Karpas-422 (cell line): ENCODE measurements at places on chromosomes 2 and 18. TPM values are rescaled to one million over a fixed set of nuclear protein-coding genes. Genes with fewer than 3 reads are reported as not detected.

DNA sequence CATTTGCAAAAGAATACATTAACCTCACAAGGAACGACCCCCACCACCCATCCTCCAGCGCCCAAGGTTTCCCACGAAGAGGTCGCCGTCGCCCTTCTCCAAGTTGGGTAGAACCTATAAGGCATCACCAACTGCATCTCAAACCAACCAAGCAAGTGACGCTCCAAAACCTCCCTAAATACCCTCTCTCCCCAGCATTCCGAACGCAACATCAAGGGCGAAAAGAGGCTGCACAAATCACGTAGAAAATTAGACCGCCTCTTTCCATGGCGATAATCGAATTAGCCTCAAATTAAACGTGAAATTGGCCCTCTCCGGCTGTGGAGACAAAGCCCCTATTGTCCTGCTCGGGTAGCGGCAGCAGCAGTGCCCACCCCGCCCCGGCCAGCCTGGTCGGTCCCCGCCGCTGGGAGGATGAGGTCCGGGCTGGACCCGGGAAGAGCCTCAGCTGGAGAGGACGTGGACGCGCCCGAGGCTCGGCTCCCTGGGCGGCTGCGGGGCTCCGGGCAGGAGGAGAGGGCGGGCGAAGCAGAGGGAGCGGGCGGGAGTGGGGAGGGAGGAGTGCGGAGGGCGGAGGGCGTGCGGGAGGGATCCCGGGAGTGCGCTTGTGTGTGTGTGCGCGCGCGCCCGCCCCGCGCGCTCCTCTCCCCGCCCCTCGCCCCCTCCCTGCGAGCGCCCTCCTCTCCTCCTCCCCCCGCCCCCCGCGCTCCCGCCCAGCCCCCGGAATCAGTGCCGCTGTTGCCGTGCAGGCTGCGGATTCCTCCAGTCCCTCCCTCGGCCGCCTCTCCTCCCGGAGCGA is at the start of gene SPTBN1:
TSS of gene SPTBN1 (plus strand) at position 765 of the 799 bp plus-strand sequence. CDS start 70,092 bp downstream, outside the sequence.
- DNase-seq, result peak; percentile 67

DNA sequence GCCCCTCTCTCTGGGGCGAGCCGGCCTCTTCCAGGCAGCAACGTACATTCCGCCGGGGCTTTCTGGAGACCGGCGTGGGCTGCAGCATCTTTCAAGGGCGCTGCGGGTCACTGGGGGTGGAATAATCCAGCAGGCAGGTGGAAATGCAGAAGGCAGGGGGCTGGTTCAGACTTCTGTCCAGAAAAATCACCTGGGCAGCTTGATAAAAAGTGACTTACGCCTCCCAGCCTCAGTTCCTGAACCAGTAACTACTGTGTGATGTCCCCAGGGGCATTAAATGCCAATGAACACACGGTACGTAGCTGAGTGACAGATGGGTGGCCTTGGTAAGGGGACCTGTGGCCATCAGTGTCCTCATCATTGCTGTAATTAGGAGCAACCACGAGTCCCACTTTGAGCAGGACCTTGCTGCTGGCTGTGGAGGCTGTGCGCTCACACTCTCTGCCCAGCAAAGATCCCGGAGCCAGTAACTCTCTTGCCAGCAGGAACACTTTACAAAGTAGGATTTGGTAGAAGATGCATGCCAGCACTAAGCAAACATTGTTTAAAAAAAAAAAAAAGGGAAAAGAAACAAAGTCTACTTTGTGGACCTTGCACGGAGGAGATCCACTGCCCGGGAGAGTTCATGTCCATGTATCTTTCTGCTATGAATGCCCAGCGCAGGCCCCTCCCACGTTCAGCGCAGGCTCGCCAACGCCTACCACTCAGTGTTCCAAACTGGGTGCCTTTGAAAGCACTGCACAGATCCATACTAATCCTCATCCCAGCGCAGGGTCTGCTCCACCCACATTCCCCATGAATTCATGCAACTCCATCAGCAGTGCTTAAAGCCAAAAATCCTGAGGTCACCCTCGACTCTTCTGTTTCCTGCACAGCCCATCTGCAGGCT is 177.3 kb downstream of the HDAC4 start:
- DNase-seq, result no peak

Gene SP9
- not detected in 2 replicates for total RNA-seq

DNA sequence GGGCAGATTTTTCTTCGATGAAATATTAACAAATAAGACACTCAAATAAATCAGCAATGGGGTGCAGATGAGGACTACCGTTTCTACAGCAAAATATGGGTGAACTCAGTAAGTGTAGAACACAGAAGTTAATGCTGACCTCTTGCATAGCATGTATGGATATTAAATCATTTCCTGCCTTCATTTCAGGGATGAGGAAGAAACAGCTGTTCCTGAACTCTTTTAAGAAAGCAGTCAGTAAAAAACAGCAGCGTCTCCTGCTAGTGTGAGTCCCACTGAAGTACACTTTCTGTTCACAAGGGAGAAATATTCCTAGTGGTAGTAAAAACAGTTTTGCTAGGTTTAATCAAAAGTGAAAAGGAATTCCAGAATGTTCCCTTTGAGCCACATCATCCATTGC is 379.0 kb downstream of the ZEB2 start:
- DNase-seq, result no peak

GRCh38 chr2:10659898-10660568 is 29.7 kb downstream of the NOL10 start:
- DNase-seq, result peak; percentile 55

DNA sequence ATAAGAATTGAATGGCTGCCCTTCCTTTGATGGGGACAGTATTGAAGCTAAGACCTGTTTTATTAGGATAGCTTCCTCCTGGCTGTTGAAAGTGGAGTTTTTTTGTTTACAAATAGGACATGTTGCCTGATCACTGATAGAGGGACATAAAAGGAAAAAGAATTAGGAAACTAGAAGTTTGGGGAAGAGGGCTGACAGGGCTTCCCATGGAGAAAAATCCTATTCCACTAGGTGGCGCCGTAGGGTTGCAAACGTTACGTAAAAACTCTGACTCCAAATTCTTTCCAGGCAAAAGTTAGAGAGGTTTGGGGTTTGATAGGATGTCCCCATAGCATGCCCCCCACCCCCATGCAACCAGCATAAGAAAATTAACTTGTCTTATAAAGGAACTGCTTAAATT is 11.1 kb upstream of the RBFA start:
- peak; percentile 79 for DNase-seq

GRCh38 chr2:127129937-127130336 is 23.0 kb upstream of the BIN1 start:
- DNase-seq, result no peak

GRCh38 chr2:69733342-69734034 is 8.4 kb upstream of the ANXA4 start:
- DNase-seq, result no peak

DNA sequence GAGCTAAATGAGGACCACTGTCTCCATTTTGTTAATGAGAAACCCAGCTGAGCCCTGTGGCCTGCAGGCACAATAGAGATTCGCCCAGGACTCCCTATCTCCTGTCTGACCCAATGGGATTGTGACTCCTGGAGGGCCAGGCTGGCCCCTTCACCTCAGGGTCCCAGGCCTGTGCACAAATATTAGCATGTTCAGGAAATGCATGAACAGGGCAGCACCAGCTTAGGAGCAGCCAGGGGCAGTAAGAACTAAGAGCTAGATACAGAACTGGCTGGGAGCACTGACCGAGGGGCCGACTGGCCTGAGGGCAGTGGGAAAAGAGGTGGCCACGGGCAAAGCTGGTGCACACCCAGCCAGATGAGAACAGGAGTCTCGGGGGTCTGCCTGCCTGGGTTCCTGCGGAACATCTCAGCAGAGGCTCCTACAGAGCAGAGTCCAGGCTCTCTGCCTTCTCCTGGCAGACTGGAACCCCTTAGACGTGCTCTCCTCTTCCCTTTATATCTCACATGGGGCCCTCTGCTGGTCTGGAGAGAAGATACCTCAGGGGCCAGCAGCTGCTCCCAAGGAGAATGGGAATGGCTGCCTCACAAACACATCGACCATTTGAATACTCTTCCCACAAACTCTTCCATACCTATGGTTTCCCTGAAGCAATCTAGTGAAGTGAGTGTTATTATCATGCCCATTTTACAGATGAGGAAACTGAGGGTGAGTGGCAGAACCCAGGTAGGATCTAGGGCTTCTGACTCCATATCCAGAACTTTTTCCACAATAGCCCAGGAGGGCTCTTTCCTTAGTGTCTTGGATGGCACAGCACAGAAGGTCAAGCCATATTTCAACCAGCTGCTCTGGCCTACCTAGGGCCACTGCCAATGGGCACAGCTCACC is 77.6 kb upstream of the OTOF start:
- no peak for DNase-seq

Gene ERBB4
- total RNA-seq, result not detected in 2 replicates

Gene FLACC1
- total RNA-seq, result 0.18 and 13.2 TPM in 2 replicates

Gene ITGA4
- 176 and 244 TPM in 2 replicates for total RNA-seq

GRCh38 chr2:99451280-99451679 is 38.5 kb downstream of the REV1 start:
- no peak for DNase-seq

Gene ICA1L
- total RNA-seq, result 10.1 and 13.2 TPM in 2 replicates

DNA sequence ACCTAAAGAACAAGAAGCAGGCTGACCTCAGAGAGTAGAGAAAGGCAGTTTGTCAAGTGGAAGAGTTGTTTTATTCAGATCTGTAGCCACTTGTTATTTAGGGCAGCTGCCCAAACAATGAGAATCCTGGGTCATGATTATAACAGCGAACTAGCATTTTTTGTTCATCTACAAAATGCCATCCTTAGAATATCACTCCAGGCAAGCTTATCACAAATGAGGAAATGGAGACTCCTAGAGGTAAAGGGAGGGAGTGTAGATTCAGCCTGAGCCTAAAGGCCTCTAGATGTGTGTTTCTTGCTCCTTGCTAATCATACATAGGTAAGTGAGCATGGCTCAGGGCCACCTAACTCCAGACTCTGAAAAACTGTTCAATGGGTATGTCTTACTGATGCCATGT is 126.1 kb downstream of the HNMT start:
- peak; percentile 72 for DNase-seq

Gene CCDC178
- not detected in 2 replicates for total RNA-seq

Gene IGFBP2
- total RNA-seq, result not detected in 2 replicates

DNA sequence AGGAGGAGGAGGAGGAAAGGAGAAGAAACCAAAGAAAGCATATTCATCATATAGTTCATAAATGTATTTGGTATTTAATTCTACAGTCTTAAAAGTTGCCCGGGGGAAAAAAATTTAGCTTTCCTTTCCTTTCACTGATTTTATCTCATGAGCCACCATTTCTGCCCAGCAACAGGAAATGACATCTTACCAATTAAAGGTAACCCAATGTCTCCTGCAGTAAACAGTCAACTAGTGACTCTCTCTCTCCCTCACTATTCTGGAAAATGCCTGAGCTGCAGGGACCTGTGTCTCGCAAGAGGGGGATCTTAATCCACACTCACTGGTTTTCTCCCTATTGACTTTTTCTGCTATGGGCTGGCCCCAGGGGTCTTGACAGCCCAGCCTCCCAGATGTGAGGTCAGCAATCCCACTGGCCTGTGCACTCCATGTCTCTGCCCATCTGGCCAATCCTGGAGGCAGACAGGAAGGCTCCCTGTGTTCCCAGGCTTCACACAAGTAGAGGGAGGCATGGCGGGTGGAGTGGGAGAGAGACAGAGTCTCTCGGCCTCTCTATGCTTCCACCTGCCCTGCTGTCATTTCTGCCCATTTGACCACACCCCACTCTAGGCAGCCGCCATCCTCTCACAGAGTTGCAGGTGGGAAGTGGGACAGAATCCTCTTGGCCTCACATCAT is 85.4 kb upstream of the CABLES1 start:
- no peak for DNase-seq

DNA sequence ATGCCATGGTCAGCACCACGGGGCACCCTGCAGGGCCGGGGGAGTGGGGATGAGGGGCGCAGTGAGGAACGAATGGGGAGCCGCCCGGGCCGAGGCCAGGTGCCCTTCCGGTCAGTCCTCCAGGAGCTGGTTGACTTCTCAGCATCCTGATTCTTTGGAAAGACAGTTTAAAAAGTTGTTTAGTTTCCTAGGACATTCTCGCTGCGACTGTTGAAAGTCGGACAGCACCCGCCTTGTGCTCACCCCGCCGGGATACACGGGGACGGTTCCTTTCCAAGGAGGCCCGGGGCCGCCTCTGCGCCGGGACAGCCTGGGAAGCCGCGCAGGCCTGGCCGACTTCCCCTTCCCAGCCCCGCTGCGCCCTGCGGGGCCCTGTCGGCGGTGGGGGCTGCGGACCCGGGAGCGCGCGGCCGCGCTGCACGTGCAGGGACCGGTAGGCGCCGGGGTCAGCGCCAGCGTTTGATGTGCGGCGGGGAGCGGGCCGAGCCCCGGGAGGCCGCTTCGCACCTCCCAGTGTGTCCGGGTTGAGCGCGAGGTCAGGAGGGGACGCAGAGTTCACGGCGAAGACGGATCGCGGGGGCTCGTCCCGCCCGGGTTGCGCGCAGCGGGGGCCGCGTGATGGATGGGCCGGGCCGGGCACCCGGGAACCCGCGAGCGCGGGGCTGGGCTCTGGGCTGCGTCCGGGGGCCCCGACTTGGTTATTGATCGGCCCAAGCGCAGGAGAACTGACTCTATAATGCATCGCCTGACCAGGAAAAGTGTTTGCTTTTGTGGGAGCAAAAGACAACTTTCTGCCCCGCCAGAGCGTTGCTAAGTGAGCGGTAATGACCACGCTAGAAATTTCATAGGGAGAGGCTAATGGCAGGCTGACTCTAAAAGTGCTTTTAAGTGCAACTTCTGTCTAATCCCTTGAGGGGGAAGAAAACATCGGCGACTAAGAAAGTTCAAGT is 28.0 kb upstream of the SMIM21 start:
- no peak for DNase-seq

GRCh38 chr2:47162780-47163179 is 7.7 kb upstream of the STPG4 start:
- DNase-seq, result no peak

DNA sequence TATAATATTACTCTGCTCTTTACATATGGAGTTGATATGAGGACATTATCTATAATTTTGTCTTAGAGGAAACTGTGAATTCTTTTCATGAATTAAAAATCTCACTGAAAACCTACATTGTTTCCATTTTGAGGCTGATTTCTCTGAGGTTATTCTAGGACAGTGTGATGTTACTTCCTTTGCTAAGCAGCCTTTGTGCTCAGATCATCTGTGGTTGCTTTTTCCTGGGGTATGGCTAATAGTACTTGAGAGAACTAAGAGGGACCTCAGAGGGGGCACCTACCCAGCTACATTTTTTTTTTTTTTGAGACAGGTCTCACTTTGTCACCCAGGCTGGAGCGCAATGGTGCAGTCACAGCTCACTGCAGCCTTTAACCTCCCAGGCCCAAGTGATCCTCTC is 8.7 kb upstream of the MPP4 start:
- no peak for DNase-seq

Gene HOXD9
- total RNA-seq, result not detected in 2 replicates
